EH (cell line): ENCODE measurements at places on chromosomes 1 and 21.

DNA sequence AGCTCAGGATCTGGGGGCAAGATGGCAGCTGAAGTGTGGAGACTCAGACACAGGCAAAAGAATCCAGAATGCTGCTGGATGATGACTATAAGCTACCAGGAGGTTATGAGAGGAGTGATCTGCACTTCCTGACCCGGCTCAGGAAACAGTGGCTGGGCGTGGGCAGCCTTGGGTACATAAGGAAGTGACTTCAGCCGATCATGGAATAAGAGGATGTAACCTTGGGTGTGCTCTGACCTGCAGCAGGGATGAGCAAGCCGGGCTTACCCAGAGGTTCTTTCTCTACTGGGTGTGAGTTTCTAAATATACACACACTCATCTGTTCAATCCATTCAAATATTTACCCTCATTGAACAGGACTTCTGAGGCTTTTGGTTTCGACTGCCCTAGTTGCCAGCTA lies 62.7 kb downstream of the CD34 start:
- DNase-seq: peak; percentile 79

DNA sequence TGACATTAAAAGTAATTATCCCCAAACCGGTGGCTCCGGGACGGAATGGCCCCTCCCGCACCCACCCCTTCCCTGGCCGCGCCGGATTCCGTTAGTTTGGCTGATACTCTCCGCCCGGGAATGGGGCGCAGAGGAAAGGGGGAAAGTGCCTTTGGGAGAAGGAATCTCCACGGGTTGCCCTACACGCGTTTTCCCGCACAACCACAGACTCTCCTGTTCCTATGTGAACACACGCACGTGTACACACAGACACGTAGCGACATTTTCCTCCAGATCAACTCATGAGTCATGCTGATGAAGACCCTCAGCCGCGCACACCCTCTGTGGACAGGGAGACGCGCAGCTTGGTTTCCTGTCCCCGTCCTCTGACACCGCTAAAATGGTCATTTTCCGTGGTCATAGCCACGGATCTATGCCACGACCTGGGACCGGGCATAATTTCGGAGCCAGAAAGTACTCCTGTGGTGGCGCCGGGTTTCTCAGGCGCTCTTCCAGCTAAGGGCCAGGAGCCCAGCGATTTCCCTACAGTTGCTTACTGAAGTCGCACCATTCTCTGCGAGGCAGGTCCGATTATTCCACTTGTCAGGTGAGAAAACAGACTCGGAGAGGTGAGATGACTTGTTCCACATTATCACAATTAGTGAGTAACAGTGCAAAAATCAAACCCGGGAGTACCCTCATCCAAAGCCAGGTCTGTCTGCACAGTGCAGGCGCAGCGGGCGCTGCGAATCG lies 4.0 kb upstream of the DMRTA2 start:
- DNase-seq: no peak

DNA sequence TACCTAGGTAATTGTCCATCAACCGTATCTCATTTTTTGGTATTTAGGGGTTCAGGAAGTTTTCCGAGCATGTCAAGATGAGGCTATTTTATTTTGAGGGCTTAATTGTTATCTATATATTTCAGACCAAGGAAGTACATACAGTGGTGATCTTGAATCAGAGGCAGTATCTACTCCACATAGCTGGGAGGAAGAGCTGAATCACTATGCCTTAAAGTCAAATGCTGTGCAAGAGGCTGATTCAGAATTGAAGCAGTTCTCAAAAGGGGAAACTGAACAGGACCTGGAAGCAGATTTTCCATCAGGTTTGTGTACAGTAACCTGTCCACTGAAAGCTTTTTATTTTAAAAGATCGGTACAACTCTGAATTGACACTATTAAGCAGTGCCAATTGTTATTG lies 130.2 kb downstream of the ZMYM4 start:
- DNase-seq: no peak

- no peak for DNase-seq
Observed at GRCh38 chr1:208835097-208835463, 590.9 kb upstream of the PLXNA2 start.

DNA sequence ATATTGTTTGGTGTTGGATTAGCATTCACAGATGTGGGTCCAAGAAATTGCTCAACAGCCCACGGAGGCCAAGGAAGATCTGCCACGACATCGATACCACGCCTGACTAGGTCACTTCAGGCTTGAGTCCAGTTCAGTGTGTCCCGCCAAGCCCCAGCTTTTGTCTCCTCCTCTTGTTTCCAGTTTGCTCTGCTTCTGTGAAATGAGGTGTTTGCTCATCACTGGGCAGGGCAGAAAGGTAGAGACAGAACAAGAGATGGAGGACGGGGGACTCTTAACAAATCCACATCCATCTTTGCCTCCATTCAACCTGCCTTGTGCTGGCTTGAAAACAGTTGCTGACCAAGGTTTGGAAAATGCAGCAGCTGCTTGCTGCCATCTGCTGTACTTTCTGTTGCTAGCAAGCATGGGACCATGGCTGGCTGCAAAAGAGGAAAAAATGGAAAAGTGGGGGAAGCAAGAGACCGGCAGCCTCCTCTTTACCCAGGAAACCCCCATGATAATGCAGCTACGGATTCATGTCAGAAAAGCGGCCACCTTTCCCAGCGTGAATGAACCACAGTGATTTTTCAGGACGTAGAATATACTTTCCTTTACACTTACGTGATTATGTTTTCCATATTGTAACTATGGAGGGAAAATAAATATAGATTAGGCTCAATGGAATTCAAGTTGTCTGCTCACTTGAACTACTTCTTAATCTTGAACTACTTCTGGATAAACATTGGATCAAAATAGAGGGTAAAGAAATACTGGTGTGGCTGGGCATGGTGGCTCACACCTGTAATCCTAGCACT lies 80.2 kb upstream of the GREM2 start:
- peak; percentile 76 for DNase-seq

DNA sequence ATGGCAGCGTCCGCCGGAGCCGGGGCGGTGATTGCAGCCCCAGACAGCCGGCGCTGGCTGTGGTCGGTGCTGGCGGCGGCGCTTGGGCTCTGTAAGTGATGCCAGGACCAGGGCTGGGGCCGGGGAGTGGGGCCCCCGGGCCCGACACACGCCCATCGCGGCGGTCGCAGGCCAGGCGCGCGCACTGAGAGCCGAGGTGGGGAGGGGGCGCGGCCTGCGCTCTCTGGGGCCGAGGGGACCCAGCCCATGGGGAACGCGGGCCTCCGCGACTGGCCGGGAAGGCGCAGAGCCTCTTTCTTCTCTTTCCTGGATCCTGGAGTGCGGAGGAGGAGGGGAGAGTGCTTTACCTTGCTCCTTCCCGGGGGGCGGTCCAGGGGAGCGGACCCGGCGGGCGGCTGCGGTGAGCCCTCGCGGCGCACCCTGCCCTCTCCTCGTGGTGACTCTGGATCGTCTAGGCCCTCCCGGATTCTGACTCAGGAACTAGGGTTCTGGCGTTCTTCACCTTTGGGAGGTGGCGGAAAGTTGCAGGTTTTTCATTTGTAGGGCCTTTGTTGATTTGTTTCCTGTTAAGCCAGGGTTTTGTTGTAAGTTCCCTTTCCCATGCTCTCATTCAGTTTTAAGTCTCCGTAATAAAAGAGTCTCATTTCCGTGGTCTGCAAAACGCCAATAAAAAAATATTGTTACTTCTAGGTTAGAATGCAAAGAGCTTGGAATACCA lies 529 bp downstream of the MPZL1 start:
- DNase-seq: peak; percentile 39
